ENCODE measurements at places on chromosomes 3 and 15.
A peak's percentile ranks its signal among the peaks of the same experiment; 100 is the strongest.

- no peak for DNase-seq
Measured at GRCh38 chr3:100150473-100150872, 36.2 kb upstream of the FILIP1L start.

DNA sequence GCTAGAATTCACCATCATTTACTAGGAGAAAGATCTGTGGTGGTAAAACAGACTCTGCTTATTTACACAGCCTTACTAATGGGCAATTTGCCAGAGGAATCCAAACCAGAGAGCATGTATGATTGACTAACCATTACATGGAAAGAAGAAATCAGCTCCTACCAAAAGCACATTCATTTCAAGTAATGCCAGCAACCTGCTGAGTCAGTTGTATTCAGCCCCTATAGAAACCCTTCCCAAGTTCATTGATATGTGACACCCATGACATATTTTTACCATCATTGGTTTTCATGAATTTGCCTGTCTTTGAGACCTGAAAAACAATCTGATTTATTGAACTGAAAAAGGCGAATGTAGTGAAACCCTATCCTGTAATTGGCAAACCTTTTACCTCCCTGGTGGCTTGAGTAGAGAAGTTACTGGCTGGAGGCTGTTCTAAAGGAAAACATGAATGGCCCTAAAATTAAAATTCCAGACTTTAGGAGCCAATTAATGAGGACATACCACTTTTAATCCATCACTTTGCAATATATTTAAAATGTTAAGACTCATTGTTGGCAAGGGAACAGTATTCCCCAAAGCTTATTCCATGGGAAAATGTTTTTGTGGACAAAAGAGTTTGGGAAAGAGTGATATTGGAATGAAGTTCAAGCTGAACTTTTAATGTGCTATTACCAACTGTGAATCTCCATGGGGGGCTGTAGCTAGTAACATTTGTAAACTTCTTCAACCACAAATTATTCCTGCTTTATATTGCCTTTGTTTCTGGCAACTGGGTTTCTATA, 542.9 kb downstream of the FHIT start:
- no peak for DNase-seq

DNA sequence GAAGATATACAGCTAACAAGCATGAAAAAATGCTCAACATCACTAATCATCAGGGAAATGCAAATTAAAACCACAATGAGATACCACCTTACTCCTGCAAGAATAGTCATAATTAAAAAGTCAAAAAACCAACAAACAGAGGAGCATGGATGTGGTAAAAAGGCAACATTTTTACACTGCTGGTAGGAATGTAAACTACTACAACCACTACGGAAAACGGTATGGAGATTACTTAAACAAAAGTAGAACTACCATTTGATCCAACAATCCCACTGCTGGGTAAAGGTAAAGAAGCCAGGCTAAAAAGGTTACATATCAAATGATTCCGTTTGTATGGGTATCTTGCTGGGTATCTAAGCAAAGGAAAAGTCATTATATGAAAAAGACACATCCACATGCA, 53.8 kb downstream of the STAG1 start:
- no peak for DNase-seq

DNA sequence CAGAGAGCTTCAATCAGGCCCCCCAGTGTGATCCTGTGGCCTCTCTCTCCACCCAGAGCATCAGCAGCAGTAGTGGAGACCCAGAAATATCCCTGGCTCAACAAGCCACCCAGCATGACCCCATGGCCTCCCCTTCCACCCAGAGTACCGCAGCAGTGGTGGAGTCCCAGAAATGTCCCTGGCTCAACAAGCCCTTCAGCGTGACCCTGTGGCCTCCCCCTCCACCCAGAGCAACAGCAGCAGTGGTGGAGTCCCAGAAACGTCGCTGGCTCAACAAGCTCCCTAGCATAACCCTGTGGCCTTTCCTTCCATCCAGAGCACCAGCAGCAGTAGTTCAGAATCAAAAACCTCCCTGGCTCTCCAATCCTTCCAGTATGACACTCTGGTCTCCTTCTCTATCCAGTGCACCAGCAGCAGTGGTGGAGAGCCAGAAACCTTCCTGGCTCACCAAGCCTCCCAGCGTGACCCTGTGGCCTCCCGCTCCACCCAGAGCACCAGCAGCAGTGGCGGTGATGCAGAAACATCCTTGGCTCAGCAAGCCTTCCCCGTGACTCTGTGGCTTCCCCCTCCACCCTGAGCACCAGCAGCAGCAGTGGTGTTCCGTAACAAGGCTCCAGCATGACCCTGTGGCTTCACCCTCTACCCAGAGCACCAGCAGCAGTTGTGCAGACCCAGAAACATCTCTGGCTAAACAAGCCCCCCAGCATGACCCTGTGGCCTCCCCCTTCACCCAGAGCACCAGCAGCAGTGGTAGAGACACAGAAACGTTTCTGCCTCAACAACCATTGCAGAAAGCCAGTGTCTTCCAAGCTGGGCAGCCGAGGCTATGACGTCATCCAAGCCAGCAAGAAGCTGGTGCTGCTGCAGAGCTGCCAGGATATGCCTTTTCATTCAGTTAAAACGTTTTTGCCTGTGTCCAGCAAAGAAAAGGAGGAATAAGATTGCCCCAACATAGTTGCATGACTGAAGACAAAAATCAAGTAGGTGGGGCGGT, 61.3 kb upstream of the TAMM41 start:
- DNase-seq: no peak

GRCh38 chr15:83549623-83550022, 102.5 kb downstream of the SH3GL3 start:
- DNase-seq: no peak

DNA sequence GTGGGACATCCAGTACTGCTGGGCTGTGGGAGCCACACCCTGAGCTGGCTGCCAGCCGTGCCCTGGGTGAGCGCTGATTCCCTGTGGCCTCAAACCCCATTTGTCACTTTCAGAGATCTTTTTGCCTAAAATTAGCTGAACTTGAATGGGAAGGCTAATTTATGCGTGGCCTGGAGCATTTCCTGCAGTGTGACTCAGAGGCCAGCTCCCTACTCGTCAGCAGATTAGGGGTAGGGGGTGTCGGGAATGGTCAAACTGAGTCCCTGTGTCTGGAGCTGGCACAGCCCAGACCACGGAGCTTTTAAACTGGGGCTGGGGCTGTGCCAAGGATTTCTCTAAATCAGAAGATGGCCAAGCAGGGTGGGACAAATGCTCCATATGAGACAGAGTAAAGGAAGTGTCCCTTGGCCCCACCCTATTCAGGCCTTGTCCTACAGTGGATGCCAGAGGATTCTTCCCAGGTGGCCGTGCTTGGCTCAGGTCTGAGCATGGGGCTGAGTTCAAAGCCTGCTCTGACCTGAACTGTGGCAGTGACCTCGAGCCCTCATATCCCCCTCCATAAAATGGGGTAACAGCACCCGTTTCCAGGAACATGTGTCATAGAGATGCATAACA, 59.7 kb downstream of the ATP2B2 start:
- no peak for DNase-seq

DNA sequence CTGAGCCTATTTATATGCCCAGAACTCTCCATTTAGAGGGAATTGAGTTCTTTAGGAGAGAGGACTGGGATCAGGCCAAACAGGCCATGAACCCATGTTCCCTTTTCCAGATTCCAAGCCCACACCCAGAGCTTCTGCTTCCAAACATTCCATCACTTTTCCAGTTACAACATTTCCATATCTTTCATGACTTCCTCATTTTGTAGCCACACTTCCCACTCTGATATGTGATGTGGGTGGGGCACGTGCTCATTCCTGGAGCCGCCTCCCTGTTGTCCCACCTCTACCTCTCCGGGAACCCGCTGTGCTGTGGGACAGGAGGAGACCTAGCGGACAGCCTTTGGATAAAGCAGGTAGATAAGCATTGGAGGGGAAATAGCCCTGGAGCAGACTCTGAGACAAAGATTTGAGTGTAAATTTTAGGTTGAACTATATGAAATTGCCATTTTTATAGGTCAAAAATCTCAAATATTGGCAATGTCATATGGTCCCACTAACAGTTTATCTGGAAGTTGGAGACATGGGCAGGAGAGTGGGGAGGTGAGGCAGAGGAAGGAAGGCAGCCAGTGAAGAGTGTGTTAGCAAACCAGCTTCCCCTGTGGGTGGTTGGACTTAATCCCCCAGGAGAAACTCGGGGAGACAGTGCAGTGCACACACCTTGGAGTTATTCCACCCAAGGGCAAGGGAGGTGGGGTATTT, 31.8 kb downstream of the CYP8B1 start:
- DNase-seq: no peak

DNA sequence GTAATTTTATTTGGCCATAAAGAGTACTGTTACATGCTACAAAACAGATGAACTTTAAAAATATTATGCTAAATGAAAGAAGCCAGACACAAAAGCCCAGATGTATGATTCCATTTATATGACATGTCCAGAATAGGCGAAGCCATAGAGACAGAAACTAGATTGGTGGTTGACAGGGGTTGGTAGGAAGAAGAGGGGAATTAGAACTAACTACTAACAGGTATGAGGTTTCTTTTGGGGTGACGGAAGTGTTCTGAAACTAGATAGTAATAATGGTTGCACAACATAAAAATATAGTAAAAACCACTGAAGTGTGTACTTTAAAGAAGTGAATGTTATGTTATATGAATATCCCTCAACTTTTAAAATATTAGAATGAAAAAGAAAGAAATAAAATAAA, 66.1 kb downstream of the GBE1 start:
- no peak for DNase-seq

DNA sequence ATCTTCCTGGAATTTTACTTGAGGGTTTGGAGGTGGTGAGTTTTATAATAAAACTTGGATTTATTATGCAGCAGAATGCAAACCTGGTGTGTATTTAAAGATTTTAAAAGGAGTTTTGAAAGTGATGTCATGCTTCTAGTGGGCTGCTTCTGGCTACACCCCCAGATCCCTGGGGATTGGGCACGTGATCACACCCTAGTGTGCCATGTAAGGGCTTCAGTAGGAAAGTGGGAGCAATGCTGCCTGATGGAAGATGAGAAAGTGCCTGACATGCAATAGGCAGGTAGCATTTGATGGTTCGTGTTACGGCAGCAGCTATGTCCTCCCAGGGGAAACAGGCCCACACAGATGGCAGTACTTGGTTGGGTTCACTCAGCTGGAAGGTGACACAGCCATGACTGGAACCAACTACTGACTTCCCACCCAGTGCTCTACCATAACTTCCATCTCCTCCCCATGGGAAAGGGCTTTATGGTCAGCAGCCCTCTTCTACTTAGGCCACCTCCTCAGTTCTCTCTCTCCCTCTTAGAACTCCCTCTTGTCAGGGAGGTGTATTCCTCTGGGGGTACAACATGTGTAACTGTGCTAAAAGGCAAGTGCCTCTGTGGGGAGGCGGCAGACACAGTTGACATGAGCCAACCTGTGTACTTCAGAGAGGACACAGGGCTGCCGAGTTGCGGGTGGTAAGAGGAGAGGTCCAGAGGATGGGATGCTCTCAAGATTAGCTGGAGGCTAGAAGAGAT, 5.6 kb downstream of the ITPKA start:
- no peak for DNase-seq

GRCh38 chr3:195768414-195768813, 43.3 kb downstream of the MUC4 start:
- no peak for DNase-seq

DNA sequence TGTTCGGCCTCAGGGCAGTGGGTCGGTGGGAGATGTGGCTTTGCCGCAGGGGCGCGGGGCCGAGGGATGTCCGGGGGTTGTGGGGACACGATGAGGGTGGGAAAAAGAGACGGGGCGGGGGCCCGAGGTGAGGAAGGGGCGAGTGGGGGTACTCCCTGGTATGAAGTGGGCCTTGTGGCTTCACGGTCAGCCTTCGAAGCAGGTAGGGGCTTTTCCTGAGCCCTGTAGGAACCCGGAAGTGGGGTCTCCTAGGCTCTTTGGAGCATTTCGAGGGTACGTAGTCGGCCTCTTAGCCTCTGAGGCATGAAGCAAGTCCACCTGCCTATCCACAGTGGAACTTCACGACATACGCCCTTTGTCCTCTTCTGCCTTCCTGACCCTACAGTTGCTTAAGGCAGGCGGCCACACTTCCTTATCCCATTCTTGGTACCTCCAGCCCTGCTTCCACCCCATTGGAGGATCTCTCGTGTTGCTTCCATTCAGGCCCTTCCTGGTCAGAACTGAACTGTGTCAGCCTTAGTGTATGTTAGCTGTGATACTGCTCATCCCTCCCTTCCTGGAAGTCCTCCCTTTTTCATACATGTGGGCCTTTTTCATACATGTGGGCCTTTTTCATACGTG, 389 bp downstream of the ARPC4 start:
- no peak for DNase-seq

GRCh38 chr15:69540622-69541021, 88.0 kb downstream of the RPLP1 start:
- no peak for DNase-seq

- DNase-seq: peak; percentile 43
Measured at GRCh38 chr15:84151205-84151931, 84.2 kb upstream of the GOLGA6L4 start.

GRCh38 chr15:40421246-40422157, 15.9 kb downstream of the IVD start:
- peak; percentile 61 for DNase-seq

DNA sequence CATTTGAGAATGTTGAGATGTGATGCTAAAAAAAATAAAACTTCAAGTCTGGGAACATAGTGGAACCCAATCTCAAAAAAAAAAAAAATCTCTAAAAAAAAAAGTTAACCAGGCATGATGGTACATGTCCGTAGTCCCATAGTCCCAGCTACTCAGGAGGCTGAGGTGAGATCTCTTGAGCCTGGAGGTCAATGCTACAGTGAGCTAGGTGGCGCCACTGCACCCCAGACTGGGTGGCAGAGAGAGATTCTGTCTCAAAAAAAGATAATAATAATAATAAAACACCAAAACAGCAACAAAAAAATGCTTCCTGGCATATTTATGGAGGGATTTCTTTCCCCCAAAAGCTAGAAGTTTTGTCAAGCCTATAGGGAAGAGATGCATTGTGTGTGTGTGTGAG, 361.6 kb downstream of the ROBO1 start:
- DNase-seq: no peak

GRCh38 chr3:115052906-115053305, 94.2 kb downstream of the ZBTB20 start:
- DNase-seq: no peak

- no peak for DNase-seq
Measured at GRCh38 chr3:172612871-172613678, 89.8 kb upstream of the TNFSF10 start.

- no peak for DNase-seq
Measured at GRCh38 chr15:85583442-85583841, 203.0 kb downstream of the AKAP13 start.

- no peak for DNase-seq
Measured at GRCh38 chr3:32352563-32352962, 39.1 kb upstream of the CMTM7 start.

- no peak for DNase-seq
Measured at GRCh38 chr15:51629612-51630011, 7.0 kb upstream of the DMXL2 start.

DNA sequence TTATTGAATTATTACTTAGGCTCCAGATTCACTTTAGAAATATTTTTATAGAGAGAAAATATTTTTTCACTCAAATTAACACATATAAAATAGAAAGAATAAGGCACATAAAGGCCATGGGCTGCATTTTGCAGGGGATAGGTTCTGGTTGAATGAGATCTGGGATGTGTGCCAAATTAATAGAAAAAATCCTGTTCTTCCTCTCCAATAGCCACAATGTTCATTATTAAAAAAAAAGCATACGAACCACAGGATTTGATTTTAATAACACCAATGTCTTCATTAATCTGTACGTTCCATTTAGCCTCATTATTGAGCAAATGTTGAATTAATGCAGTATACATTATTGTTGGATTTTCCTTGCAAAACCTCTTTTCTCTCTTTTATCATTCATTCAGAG, 622.8 kb upstream of the AGTR1 start:
- DNase-seq: no peak

- no peak for DNase-seq
Measured at GRCh38 chr3:94171954-94172353, 109.1 kb downstream of the NSUN3 start.

- no peak for DNase-seq
Measured at GRCh38 chr15:85318732-85319076, 61.7 kb upstream of the AKAP13 start.
